ENCODE measurements at places on chromosomes 2 and 18.

GRCh38 chr2:37549598-37549997 lies 121.8 kb downstream of the CDC42EP3 start:
- DNase-seq, result no peak

GRCh38 chr2:145644820-145645302 lies 1124.9 kb upstream of the ZEB2 start:
- no peak for DNase-seq

- DNase-seq, result no peak
These were observed 143.4 kb upstream of the SMAD7 start for GRCh38 chr18:49094136-49094535.

- no peak for DNase-seq
These were observed 17.5 kb downstream of the MGAT4A start for GRCh38 chr2:98713332-98714015.

GRCh38 chr2:29900971-29901633 lies 20.3 kb downstream of the ALK start:
- no peak for DNase-seq

- DNase-seq, result no peak
These were observed 428.3 kb downstream of the MBD2 start for GRCh38 chr18:53796040-53796729.

- no peak for DNase-seq
These were observed 15.8 kb downstream of the CWC22 start for GRCh38 chr2:179991344-179991743.
